Activated CD8-positive, alpha-beta memory T cell treated with anti-CD3 and anti-CD28 coated beads, Interleukin-2, amount 50 U/mL, for 4 hours (primary cell): ENCODE measurements at places on chromosomes 16 and 17.
A peak's percentile ranks its signal among the peaks of the same experiment; 100 is the strongest.

- no peak for DNase-seq
Measured at GRCh38 chr17:19248928-19249574, 11.9 kb downstream of the EPN2 start.

DNA sequence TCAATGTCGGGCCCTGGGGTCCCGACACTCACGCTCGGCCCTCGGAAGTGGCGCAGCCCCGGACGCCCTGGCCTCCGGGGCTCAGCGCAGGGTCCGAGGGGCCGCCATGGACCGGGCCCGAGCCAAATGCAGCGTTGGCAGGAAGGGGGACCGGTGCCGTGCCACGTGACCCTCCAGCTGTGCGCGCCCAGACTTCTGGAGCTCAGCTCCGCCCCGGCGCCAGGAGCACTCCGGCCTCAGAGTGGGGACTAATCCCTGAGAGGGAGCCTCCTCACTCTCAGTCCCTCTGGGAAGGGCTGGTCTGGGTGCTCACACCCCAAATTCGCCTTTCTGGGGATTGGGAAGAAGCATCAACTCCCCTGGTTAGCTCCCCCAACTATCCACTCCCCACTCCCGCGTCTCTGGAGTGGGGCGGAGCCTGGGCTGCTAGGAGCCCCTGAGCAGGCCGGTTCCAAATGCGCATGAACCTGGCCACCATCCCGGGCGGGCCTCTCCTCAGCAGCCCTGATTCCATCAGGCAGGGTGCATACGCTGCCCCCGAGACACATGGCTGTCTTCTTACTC, at the start of gene B3GNT9:
TSS of gene B3GNT9 (minus strand) at position 166 of the 564 bp plus-strand sequence. CDS start 513 bp downstream, outside the sequence.
- no peak for DNase-seq

DNA sequence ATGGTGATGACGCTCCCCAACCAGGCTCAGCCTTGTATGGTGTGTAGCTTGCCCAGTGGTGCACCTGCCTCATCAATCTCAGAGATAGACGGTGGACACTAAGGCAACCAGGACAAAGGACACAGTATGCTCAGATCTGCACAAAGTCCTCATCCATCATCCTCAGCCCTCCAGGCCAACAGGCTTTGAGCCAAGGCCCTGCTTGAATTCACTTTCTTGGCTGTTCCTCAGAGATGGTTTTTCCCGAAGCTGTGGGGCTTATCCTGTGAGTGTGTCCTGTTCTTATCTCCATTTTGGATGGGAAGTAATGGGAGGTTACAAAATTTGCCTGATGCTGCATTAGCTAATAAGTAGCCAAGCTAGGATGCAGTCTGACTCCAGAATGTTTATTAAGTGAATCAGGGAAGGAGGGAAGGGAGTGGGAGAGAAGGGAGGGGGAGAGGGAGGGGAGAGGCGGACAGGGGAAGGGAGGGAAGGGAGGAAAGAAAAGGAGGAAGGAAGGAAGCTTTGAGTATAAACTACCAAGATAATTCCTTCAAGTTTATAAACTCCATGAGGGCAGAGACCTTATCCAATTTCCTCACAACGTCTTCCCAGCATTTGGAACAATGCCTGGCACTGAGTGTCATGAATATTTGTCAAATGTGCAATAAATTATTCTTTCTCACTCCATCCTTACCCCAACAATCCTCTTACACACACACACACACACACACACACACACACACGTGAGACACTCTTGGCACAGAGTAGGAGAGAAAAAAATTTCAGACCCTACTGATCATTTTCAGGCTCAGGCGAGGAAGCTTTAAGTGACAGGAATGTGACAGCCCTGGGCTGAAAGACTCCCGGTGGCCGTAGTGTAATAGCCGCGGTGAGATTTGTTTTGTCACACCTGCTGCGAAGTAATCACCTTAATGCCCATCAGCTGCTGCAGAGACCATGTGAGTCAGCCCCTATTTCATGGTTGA, 84.3 kb downstream of the BMERB1 start:
- DNase-seq: no peak

- DNase-seq: peak; percentile 86
Measured at GRCh38 chr17:7281074-7281952, at the start of gene SLC2A4. SLC2A4 (plus strand) TSS chr17:7281718; CDS start chr17:7281935, 217 bp downstream.

- DNase-seq: peak; percentile 32
Measured at GRCh38 chr17:30379303-30379902, 676 bp downstream of the CPD start.

- DNase-seq: no peak
Measured at GRCh38 chr16:79261944-79262552, 338.5 kb downstream of the MAF start.
